ENCODE measurements at places on chromosomes 3 and 15.

- H3K4me1 ChIP-seq, result no peaks in the 10 kb centered on the region
- H3K4me3 ChIP-seq, result no peak overlapping the region
- peak overlapping the region; percentile 70 for H3K27ac ChIP-seq
- no peaks in the 10 kb centered on the region for H3K27me3 ChIP-seq
- DNase-seq, result no peak
Observed at GRCh38 chr3:124962403-124962940, 27.9 kb upstream of the MUC13 start.

DNA sequence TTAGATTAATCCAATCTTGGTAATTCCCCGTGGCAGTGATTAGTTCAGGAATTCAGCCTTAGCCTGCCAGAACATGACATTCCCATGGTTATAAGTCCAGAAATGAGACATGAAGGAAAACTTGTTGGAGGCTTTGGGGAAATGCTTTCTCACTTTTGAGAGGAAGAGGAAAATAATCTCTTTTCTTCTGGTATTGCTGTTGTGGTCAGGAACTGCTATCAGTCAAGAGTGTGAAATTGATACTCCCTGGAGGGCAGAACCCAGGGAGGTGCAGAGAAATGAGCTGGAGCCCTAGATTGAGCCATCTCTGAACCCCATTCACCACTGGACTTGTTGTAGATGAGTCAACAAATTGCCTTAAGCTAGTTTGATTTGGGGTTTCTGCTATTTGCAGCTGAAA lies 38.6 kb upstream of the APH1B start:
- no peaks in the 10 kb centered on the region for H3K36me3 ChIP-seq
- H3K4me3 ChIP-seq, result no peak overlapping the region
- H3K27ac ChIP-seq, result no peak overlapping the region
- H3K27me3 ChIP-seq, result no peaks in the 10 kb centered on the region

- H3K27me3 ChIP-seq, result no peaks in the 10 kb centered on the region
- H3K36me3 ChIP-seq, result no peaks in the 10 kb centered on the region
- peak overlapping the region; percentile 22 for H3K4me3 ChIP-seq
- H3K27ac ChIP-seq, result peak overlapping the region; percentile 67
- peaks cover under 1% of the 10 kb centered on the region for H3K4me1 ChIP-seq
- no peak for DNase-seq
Observed at GRCh38 chr3:141385406-141386125, 17.3 kb downstream of the ZBTB38 start.

DNA sequence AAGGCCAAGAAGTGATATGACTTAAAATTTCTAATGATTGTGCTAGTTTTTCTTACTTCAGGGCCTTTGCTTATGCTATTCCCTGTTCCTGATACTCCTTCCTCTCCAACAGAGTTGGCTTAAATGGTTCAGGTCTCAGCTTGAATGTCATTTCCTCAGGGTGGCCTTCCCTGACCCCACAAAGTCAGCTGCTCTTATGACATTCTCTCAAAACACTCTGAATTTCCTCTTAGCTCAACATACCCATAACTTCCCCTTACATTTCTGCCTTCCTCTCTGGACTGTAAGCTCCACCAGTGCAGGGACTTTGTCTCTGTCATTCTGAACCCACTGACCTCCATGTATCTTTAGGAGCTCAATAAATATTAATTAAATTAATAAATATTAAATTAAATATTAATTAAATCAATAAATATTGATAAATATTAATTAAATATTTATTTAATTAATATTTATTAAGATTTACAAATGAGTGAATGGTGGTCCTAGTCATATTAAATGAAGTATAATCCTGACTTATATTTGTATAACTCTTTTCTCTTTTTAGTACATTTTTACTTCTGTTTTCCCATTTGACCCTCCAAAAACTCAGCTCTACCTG lies 17.9 kb upstream of the TMCC1 start:
- H3K4me1 ChIP-seq, result no peaks in the 10 kb centered on the region

GRCh38 chr3:13461169-13462124 lies 18.7 kb upstream of the HDAC11 start:
- peak; percentile 50 for DNase-seq
- H3K27me3 ChIP-seq, result no peaks in the 10 kb centered on the region
- no peaks in the 10 kb centered on the region for H3K36me3 ChIP-seq

DNA sequence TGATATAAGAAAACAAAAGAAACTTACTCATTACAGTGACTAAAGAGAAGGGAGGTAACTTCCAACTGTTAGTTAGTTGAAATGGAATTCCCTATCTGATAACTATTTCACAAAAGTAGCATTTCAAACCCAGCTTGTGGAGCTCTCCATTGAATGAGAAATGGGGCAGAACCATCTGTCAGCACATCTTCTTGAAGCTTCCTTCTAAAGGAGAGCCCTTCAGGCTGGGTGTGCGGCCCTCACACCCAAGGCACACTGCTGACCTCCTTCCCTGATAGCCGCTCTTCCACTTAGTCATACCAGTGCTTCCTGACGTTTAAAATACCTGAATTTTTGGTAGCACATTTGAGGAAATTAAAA lies 28.1 kb upstream of the VEPH1 start:
- H3K27ac ChIP-seq, result no peak overlapping the region
- H3K27me3 ChIP-seq, result no peaks in the 10 kb centered on the region
- no peak for DNase-seq

DNA sequence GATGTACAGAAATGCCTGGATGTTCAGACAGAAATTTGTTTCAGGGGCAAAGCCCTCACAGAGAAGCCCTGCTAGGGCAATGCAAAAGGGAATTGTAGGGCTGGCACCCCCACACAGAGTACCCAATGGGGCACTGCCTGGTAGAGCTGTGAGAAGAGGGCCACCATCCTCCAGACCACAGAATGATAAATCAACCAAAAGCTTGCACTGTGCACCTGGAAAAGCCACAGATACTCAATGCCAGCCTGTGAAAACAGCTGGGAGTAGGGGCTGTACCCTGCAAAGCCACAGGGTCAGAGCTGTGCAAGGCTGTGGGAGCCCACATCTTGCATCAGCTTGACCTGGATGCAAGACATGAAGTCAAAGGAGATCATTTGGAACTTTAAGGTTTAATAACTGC lies 477.9 kb upstream of the NECTIN3 start:
- no peaks in the 10 kb centered on the region for H3K4me1 ChIP-seq
- H3K4me3 ChIP-seq, result no peak overlapping the region
- no peaks in the 10 kb centered on the region for H3K27me3 ChIP-seq
- DNase-seq, result no peak
- no peak overlapping the region for H3K27ac ChIP-seq

- no peak overlapping the region for H3K27ac ChIP-seq
- H3K36me3 ChIP-seq, result no peaks in the 10 kb centered on the region
- H3K4me1 ChIP-seq, result no peaks in the 10 kb centered on the region
- H3K27me3 ChIP-seq, result no peaks in the 10 kb centered on the region
Observed at GRCh38 chr3:24608701-24609390, 114.2 kb upstream of the THRB start.

GRCh38 chr15:88987934-88988671 lies 74.9 kb upstream of the MFGE8 start:
- no peak overlapping the region for H3K4me3 ChIP-seq
- no peaks in the 10 kb centered on the region for H3K4me1 ChIP-seq
- no peaks in the 10 kb centered on the region for H3K27me3 ChIP-seq

GRCh38 chr15:40637221-40637745 lies 43.2 kb downstream of the KNL1 start:
- no peaks in the 10 kb centered on the region for H3K27me3 ChIP-seq
- no peaks in the 10 kb centered on the region for H3K4me1 ChIP-seq

GRCh38 chr3:48617559-48617958 lies 4.0 kb downstream of the TMEM89 start:
- H3K4me1 ChIP-seq, result no peaks in the 10 kb centered on the region
- no peaks in the 10 kb centered on the region for H3K36me3 ChIP-seq
- no peak overlapping the region for H3K27ac ChIP-seq
- no peak overlapping the region for H3K4me3 ChIP-seq

GRCh38 chr3:77370413-77370812 lies 330.5 kb downstream of the ROBO2 start:
- DNase-seq, result no peak
- no peak overlapping the region for H3K4me3 ChIP-seq
- no peaks in the 10 kb centered on the region for H3K4me1 ChIP-seq
- no peaks in the 10 kb centered on the region for H3K36me3 ChIP-seq
- H3K27me3 ChIP-seq, result no peaks in the 10 kb centered on the region

DNA sequence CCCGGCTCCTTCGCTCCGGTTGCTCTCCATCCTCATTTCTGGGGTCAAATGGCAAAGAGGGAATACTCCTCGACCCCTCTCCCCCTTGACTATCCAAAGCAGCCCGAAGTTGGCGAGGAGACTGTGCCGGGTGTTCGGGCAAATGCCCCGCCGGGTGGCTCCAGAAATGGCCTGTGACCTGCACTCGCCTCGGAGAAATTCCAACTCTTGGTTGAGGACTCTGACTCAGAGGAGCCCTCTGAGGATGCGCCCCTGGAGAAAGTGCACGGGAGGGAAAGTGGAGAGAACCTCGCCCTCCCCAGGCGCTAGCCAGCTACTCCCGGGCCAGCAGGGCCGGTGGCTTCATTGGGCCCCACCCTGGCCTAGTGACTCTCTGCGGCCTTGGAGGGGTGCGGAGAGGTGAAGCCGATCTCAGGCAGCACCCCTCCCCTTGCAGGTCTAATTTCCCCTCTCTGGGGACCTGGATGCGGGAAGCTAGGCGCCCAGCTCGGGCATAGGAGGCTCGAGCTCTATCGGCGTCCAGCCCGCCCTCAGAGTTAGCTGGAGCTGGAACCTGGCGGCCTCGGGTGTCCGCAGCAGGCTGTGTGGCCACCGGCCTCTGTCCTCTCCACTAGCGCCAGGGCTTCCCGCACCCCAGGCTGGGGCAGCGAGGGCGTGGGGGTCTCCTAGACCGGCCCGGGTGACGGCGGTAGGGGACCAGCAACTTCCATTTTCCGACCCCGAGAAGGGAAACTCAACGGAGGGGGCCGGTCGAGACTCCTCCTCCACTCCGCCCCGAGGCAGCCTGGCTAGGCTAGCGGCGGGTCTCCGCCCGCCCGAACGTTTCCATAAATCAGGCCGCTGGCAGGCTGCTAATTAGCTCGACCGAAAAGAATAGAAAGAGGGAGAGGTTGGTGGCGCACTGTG lies 29.4 kb downstream of the NR2F2 start:
- H3K27me3 ChIP-seq, result no peaks in the 10 kb centered on the region
- H3K4me1 ChIP-seq, result no peaks in the 10 kb centered on the region
- H3K36me3 ChIP-seq, result no peaks in the 10 kb centered on the region
- DNase-seq, result no peak
- H3K27ac ChIP-seq, result peak overlapping the region; percentile 55

GRCh38 chr3:175989161-175989560 lies 1130.0 kb downstream of the NAALADL2 start:
- no peaks in the 10 kb centered on the region for H3K4me1 ChIP-seq
- DNase-seq, result no peak
- H3K36me3 ChIP-seq, result no peaks in the 10 kb centered on the region
- H3K27me3 ChIP-seq, result no peaks in the 10 kb centered on the region
- no peak overlapping the region for H3K4me3 ChIP-seq

DNA sequence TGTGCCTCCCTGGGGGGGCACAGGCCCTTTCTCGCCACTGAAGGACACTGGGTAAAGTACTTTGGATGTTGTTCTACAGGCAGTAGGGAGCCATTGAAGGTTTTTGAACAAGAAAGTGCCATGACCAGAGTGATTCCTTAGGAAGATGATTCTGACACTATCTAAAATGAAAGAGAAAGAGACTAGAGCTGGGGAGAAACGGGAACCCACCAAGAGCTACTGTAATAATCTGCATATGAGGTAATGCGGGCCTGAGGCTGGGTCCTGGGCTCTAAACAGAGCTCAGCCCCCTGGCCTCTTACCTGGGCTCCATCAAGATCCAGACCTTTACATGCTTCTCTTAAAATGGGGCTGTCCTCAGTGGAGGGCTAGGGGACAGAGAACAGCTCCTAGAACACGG lies 24.9 kb downstream of the GRK7 start:
- no peak overlapping the region for H3K27ac ChIP-seq
- no peaks in the 10 kb centered on the region for H3K4me1 ChIP-seq
- no peak for DNase-seq
- H3K27me3 ChIP-seq, result no peaks in the 10 kb centered on the region
- H3K4me3 ChIP-seq, result no peak overlapping the region

- no peaks in the 10 kb centered on the region for H3K36me3 ChIP-seq
- H3K4me1 ChIP-seq, result no peaks in the 10 kb centered on the region
- no peak overlapping the region for H3K27ac ChIP-seq
Observed at GRCh38 chr3:177787279-177788041, 590.2 kb upstream of the TBL1XR1 start.

DNA sequence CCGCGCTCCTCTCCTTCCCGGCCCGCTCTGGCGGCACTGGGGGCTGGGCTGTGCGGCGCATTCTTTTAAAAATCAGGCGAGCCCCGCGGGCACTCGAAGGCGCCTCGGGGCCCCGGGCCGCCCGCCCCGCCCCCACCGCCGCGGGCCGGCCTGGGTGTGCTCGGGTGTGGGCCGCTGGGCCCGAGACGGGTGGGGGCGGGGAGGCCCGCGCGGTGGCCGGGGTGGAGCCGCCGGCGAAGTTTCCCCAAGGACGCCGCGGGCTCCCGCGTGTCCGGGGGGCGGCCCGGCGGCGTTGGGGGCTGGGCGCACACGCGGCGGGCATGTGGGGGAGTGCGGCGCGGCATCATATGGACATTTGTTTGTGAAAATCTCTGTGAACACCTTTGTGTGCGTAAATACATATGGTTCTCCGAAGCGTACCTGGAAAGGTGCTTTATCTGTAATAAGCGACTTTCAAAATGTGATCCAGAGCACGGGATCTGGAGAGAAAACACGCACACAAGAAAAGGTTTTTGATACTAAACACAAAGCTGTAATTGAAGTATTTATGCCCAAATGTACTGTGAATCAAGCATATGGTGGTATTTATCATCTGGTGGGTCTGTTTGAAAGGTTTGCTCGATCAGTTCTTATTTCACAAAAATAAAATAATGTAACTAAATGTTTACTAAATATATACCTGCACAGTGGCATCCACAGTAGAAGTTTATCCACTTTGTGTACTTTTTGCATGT lies 612 bp upstream of the TBL1XR1 start:
- peak; percentile 82 for DNase-seq
- H3K4me3 ChIP-seq, result peak overlapping the region; percentile 95

DNA sequence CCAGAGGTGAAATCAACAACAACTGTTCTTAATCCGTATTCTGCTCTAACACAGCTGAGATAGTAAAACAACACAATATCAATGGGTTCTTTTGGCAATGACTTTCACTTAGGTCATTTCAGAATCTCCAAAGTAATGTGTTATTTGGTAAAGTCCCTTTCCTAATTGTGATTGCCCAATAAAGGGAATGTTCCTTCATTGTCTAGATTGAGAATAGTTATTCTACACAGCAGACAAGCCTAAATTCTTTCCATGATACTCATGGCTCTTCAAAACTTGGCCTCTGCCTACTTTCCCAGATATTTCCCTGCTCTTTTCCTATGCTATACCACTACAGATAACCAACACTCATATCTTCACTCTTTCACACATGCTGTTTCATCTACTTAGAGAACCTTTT lies 219.8 kb downstream of the FMN1 start:
- H3K27me3 ChIP-seq, result no peaks in the 10 kb centered on the region
- H3K36me3 ChIP-seq, result no peaks in the 10 kb centered on the region
- no peak overlapping the region for H3K27ac ChIP-seq
- no peak overlapping the region for H3K4me3 ChIP-seq

Measured in Peyer's patch (tissue), 4 donors.